ENCODE measurements at places on chromosomes 13 and 19.

GRCh38 chr13:56718791-56719190 lies 421.9 kb upstream of the PRR20A start:
- no peak for DNase-seq

DNA sequence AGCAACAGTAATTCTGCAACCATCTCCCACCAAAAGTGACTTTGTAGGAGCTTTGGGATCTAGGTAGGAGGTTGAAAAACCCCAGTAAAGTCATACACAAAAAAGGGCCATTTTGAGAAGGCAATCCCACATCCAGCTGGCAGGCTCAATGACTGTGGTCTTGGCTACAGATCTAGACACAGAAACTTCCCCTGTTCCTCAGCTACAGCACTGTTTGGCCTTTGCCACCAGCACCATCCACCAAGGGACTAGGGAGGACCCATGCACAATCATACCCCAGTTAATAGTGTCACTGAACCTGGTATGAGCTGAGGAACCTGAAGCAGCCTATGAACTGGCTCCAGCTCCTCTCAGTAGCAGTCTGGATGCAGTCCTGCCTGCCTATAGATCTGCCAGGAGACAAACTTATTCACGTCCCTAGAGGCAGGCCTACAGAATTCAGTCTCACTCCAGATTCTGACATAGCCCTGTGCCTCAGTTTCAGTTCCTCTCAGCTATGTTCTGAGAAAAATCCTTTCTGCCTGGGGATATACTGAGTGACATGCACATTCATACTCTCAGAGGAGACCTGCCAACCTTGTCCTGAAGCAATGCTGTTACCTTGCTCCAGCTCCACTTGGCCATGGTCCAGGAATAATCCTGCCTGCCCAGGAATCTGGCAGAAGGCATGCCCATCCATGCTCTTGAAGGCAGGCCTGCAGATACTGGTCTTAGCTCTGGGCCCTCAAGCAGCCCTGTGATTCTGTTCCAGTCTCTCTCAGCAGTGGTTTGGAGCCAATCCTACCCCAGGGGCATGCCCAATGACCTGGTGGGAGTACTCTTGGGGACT lies 2048.3 kb upstream of the PCDH20 start:
- no peak for DNase-seq

DNA sequence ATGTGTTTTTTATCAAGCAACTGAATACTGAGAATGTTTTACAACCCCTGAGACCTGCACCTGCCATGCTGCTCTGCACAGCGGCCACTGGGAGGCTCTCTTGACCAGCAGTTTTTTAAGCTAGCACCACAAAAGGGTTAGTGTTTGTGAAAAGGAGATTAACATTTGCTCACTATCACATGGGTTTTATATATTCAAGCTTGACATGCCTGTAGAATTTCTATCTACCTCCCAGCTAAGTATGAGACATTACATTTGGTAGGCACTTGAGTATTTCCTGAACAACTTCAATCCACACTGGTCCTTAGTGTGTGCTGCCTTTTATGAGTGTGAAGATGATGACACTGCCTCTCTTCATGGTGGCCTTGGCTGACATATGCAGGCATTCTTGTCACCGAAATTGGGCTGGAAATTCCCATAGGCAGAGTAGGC lies 1238.9 kb downstream of the UQCRFS1 start:
- peak; percentile 61 for DNase-seq

DNA sequence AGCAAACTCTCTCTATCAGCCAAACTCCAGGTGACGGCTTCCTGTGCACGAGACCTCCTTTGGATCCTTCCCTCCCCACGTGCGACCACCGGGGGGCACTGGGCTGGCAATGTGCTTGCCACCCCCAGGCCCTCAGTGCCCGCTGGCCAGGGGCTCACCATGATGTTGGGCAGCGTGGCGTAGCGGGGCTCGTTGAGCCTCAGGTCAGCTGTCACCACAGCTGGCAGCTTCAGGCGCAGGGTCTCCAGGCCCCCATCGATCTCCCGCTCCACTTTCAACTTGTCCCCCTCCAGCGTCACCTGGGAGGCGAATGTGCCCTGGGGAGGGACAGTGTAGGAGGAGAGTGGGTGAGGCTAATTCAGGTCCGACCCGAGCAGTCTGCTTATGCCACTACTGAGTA lies 4.8 kb upstream of the VSIG10L start:
- DNase-seq, result no peak

- no peak for DNase-seq
These were observed 172.4 kb downstream of the LACC1 start for GRCh38 chr13:44051918-44052675.

GRCh38 chr13:77026255-77026860 lies 601 bp downstream of the FBXL3 start:
- DNase-seq, result peak; percentile 81

DNA sequence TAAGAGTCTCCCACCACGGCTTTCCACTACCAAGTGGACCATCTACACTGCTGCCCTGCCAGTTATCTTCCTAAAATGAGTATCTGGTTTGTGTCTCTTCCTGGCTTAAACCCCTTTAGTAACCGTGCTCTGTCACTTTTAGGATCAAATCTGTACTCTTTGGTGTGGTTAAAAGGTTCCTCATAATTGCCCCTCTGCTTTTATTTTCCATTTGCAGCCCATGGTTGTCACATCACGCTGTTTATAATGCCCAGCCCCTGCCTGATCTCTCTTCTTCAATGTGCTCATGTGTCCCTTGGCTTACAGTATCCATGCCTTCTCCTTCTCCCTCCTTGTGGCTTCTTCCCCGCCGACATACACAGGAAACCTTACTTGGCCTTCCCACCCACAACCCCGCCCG lies 100.1 kb downstream of the DGKH start:
- DNase-seq, result no peak

DNA sequence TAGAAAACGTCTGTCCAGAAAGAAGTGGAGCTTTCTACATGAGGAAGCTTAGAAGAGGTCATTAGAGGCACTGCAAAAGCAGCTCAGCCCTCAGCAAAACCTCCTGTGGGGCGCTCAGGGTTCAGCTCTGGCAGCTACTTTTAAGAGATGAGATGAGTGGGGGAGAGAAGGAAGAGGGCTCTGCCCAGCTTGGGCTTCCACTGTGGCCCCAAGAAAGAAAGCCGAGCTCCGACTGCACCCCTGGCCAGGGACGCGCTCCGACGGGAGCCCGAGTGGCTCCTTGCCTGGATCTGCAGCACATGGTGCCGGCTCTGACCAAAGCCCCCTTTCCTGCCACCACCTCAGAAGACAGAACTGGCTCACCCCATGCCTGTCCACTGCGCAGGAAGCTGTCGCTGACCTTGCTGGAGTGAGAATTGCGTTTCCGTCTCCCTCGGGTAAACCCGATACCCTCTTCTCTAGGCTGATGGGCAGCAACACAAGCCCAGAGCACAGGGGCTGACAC lies 36.4 kb downstream of the NAXD start:
- no peak for DNase-seq

DNA sequence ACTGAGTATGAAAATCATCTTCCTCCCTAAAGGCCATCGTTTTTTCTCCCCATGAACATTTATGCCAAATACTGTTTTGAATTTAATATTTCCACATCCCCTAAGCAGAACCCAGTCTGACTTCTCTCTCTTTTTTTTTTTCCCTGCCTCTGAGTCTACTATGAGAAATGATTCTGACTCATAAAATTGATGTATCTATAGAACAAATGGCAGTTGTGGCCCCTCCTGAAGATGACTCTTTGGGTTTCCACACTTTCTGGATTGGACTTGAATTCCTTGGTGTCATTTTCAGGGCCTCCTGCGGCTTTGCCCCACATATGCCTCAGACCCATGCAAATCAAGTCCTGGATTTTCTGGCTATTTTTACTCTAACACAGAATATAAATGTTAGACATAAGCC lies 22.7 kb upstream of the NAXD start:
- no peak for DNase-seq

DNA sequence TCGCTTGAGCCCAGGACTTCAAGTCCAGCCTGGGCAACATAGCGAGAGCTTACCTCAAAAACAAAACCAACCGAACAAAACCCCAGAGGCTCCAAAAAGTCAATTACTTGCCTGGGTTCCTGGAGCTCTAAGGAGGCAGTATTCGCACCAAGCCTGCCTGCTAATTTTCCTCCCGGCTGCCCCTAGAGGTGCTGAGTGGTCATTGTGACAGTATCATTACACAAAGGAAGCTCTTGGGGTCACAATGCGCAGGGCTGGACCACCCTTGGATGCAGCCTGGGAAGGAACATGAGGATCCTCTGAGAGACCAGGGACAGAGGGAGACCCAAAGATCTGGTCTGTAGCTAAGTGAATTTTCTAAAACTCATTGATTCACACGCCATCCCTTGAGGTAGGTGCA lies 8.5 kb upstream of the PEX11G start:
- DNase-seq, result no peak

GRCh38 chr13:111168107-111168506 lies 53.0 kb downstream of the ARHGEF7 start:
- no peak for DNase-seq

GRCh38 chr13:55660851-55661250 lies 1479.9 kb upstream of the PRR20A start:
- DNase-seq, result no peak

DNA sequence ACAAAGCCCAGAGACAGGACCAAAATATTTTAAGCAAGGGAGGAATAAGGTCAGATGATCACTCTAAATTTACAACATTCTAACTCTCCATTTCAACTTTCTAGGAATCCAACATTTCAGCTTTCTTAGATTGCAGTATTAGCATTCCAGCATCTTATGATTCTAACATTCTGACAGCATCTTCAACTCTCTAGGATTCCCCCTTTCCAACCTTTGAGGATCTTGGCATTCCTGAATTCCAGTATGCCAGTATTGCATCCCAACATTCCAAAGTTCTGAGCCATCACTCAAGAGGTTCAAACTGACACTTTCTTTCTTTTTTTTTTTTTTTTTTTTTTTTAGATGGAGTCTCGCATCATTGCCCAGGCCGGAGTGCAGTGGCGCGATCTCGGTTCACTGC lies 13.8 kb downstream of the TGFB1 start:
- no peak for DNase-seq

DNA sequence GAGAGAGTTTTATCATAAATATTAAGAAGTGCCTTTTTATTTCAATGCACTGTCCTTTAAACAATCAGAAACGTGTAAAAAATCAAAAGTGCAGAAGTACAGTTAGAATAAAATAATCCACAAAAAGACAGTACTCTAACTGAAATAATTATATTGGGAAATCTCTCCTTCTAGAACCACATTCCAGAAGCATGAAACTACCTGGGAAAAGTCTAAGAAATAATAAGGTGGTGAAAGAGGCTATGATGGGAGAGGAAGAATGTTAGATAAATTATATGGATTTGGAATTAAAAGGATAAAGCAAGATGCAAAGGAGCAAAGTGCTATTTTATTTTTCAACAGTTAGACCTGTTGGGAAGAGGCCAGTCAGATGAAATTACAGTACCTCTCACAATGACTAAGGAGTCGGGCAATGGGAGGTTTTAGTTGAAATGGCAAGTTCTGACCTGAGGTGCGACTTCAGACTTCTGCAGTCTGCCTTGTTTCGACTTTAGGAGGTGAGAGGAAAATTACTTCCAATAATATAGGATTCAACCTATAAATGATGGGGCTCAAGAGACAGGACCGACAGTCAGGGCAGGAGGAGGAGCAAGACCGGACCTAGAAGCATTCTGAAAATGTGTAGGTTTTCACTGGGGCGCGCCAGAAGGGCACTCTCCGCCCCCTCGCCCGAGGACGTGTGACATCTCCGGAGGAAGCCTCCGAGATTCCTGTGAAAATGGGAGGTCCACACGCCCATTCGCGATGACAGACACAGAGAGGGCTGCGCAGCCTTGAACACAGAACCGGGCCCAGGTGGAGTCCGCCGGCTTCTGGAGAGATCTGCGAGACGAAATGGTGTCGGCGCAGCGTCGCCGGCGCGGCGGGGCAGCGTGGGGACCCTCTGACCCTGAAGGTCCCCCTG lies 717 bp downstream of the SPRYD7 start:
- no peak for DNase-seq

- peak; percentile 54 for DNase-seq
These were observed 151.1 kb downstream of the LHFPL6 start for GRCh38 chr13:39451860-39452301.

- no peak for DNase-seq
These were observed 44.0 kb upstream of the MYCBP2 start for GRCh38 chr13:77370888-77371287.

DNA sequence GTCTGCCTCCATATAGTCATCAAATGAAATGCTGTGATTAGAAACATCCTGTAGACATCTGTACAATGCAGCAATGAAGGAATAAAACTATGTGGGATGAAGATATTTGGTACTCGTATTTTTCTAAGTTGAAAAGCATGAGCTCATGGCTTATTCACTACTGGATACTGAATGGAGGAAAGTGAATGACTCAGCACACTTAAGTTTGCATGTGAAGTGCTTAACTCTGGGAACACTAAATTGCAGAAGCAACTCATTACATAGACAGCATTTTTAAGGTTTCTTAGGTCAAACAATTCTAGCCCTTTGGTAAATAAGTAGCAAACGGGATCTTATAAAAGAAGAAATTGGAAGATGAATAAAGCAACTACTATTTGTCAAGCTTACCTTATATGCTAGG lies 429.0 kb upstream of the MIR17HG start:
- no peak for DNase-seq

- no peak for DNase-seq
These were observed 168.8 kb downstream of the OLFM4 start for GRCh38 chr13:53197424-53197823.

DNA sequence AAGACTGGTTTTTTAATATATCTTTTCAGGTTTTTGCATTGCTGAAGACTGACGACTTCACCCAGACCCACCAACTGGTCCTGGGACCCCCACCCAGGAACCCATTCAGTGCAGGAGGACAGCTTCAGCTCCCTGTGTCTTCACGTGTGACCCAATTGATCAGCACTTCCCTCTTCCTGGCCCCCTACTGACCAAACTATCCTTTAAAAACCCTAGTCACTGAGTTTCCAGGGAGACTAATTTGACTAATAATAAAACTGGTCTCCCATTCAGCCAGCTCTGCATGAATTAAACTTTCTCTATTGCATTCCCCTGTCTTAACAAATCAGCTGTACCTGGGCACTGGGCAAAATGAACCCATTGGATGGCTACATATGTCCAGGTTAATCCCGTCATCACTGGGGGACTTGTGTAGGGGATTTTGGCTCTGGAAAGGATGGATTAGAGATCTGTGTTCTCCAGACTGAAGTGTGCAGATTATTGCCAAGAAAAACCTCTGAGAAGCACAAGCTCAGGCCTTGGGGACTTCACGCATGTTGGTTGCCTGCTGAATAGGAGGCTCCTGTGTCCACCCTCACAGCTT lies 16.3 kb upstream of the PARP4 start:
- DNase-seq, result no peak

DNA sequence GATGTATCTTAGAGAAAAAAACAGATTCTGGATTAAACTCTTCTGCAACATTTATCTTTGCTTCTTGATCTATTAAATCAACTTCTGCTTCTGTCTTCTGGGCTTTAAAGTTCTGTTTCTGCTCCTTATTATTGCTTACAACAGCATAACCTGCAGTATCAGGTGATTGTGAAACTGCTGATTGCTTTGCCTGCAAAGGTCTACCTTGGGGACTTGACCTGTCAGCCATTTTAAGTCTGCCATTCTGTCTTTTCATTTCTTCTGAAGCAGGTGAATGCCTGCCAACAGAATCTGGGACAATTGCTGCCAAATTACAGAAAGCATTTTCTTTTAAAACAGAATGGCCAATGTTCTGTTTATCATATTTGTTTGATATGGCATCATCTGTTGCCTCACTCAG lies 31.1 kb downstream of the TEX30 start:
- DNase-seq, result no peak

Data from retina (tissue), 1 donor.